ENCODE measurements at places on chromosomes 4 and X. TPM values are rescaled to one million over a fixed set of nuclear protein-coding genes. Genes with fewer than 3 reads are reported as not detected.

Gene PAGE4
- 0.62 TPM for polyA plus RNA-seq

Gene GLA
- 32.8 TPM for polyA plus RNA-seq

Gene SPANXA2
- polyA plus RNA-seq = not detected

DNA sequence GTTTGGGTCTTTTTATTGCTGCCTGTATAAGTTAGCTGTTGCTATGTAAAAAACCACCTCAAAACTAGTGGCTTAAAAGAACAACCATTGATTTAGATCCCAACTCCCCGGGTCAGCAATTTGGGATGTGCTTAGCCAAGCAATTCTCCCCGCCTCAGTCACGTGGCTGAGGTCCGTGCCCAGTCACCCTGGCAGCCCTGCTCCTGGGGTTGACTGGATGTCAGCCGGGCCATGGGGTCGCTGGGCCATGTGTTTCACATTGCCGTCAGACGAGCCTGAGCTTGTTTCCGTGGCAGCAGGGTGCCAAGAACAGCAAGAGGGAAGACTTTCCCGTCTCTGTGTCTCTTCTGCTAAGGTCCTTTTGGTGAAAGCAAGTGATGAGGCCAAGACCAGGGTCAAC, 345.7 kb upstream of the FAT1 start:
- DNase-seq = no peak

GRCh38 chr4:47160095-47160494, 128.7 kb downstream of the GABRB1 start:
- DNase-seq = no peak

DNA sequence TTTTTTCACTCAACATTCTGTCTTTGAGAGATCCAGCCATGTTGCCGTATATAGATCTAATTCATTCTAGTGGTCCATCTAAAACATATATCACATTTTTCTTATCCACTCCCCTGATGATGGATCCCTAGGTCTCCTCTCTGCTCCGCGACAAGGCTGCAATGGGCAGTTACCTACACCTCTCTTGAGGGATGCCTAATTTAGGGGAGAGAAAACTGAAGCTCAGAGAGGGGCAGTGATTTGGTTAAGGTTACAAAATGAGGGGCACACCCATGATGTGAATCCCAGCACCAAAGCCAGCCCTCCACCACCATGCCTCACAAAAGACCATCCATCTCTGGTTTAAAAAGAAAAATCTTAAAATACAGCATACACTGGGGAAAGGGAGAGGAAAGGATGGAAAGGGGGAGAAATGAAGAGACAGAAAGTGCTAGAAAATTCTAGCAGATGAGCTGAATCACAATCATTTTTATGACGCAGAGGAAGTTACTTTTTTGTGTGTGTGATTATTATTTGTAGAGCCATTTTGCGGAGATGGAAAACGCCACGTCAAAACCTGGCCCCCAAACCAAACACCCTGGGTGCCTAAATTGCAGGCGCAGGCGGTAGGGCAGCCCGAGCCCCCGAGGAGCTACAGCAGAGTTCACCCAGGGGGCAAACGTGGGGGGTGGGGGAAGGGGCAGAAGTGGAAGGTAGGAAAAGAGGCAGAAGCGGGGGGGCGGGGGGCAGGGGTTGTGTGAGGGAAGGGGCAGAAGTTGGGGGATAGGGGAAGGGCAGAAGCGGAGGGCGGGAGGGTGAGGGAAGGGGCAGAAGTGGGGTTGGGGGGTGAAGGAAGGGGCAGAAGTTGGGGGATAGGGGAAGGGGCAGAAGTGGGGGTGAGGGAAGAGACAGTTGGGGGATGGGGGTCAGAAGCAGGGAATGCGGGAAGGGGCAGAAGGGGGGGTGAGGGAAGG, 1.3 kb upstream of the TSPYL2 start:
- no peak for DNase-seq

DNA sequence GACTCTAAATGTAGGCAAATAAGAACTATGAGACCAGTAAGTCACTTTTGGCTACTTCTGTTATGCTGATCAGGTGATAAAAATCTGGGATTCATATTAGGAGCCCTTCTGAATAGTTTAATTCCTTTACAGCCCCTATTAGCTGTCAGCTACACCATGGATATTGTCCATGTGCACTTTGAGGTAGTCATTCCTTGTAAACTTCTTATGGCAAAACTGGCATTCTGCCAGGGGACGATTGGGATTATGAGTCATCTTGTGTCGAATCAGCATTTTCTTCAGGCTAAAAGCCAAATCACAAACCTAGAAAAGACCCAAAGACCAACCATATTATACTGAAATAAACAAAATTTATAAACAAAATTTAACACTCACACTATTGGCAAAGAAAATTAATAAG, 227.6 kb downstream of the PRDM5 start:
- DNase-seq = no peak

GRCh38 chr4:173443121-173443520, 44.2 kb upstream of the SCRG1 start:
- no peak for DNase-seq

- DNase-seq = no peak
Observed at GRCh38 chrX:128698573-128699181, 646.5 kb upstream of the ACTRT1 start.

DNA sequence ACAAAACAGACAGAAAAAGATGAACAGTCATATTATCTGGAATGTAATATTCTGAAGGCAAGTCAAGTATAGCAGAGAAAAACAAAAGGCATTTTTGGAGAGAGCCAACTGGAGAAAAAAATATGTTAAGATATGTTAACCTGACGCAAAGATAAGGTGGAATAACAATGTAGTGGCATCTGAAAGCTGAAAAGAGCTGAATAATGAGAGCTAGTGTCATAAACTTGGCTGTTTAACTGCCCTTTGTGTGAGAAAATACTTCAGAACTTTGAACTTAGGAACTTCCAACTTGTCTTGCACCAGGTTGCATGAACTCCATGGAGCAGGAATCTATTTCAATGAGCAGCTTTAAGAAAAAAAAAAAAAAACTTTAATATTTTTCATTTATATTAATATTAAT, 32.9 kb downstream of the RAB33A start:
- DNase-seq = no peak

GRCh38 chr4:102263024-102263787, 82.1 kb downstream of the SLC39A8 start:
- peak; percentile 18 for DNase-seq

DNA sequence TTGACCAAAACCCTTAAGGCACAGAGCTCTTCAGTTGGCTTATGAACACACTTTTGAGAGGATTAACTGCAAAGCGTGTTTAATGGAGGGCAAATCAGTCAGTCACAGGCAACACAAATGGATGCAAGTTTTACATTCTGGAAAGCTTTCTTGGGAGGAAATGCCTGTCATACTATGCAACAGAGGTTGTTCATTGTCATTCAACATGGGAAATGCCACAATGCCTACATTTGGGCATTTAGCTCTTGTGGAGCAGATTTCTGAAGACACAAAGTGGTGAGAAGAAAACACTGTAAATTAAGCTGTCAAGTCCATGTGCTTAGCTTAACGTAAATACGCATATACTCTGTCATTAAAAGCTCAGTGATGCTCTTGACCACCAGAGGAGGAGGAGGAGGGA, 41.1 kb downstream of the CBLL2 start:
- DNase-seq = no peak

DNA sequence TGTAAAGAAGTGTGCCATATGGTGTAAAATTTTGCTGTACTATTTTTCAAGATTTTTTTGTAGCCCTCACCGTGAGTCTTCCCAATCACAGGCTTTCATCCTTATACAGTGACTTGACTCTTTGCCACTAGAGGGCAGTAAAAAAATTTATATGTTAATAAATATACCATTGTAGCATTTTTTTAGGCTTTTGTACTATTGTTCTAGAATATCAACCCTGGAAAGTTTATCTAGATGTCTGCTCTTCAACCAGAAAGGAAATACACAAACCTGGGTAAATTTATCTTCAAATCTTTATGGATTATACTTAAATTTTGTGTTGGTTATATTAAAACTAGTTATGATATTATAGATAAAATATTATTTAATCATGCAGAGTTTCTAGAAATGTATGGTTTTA, 235.3 kb downstream of the TENM3 start:
- DNase-seq = no peak

DNA sequence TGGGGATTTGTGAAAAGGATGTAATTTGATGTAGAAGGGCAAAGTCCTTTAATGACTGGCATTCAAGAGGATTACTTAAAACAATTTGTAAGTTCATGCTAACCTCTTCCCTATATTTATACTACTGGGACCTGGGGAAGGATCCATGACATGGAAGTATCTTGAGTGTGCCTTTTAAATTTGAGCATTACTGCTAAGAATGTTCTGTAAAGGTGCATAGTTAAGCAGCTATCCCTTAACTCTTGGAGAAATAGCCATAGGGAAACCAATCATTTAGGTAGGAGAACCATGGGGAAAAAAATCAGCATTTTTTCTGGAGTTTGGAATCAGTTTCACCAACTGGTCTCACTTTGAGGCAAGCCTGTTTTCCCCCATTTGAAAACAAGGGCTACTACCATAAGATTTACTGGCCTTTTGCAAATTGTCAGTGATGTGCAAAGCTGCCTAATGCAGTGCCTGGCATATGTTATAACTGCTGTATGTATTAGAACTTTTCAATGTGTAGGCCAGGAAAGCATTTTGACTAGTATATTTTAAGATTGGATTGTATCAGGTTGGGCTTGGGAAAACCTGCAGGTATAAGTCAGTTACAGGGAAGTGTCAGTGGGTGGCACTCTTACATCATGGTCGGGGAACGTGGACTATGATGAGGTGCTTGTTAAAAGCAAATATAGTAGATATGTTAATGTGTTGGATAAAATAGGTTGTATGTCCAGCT, 72.1 kb downstream of the PRSS12 start:
- no peak for DNase-seq

DNA sequence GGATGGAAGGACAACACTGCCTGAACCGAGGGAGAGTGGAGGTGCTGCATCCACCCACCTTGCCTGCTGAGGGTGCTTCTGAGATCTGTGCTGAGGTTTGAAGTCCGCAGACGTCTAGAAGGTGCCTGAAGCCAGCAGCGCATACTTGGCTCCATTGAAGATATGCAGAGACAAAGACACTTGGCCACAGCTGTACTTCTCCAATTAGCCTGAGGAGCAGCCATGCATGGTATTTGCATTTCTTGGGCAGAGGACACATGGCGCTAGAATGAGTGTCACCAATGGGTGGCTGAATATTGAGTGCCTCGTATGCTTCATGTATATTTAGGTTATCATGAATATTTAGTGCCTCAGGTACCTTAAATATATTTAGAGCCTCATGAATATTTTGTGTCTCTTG, 128.7 kb upstream of the ATP6AP2 start:
- no peak for DNase-seq

- no peak for DNase-seq
Observed at GRCh38 chrX:134692233-134692632, 34.0 kb upstream of the PLAC1 start.

DNA sequence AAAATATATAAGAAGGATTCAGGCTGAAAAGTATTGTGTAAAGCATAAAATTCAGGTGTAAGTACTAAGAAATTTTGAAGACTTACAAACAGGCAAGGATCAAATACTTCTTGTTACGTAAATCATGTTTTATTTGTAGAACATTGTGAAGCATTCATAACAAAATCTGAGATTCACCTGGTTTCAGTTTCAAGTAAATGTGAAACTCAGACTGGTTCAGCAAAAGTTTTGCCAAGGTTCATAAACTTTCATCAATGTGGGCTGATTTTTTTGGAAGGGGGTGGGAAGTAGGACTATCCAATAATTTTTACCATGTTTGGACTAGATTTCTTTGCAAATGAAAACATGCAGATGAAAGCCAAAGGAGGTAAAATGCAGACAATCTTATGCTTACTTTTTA, 527.7 kb downstream of the ANKRD50 start:
- DNase-seq = no peak

DNA sequence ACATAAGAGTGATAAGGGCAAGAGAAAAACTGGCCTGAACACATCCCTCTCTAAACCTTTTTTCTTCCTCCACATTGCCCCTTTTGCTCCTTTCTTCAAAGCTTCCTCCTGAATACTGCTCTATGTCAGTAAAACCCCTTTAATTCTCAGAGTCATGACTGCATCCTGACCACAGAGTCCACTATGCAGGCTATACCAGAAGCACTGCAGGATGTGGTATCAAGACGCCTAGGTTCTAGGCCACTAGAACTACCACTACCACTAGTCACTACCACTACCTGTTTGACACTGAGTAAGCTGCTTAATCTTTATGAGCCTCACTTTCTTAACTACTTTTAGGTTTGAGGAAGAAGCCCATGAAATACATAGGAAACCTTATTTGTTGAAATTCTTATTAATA, 38.7 kb downstream of the ARHGEF9 start:
- no peak for DNase-seq

- DNase-seq = no peak
Observed at GRCh38 chrX:155028129-155028528, 1.5 kb downstream of the FUNDC2 start.

GRCh38 chrX:18390941-18391538, 34.4 kb upstream of the CDKL5 start:
- no peak for DNase-seq

GRCh38 chr4:15740764-15741404, 37.2 kb upstream of the CD38 start:
- DNase-seq = no peak

DNA sequence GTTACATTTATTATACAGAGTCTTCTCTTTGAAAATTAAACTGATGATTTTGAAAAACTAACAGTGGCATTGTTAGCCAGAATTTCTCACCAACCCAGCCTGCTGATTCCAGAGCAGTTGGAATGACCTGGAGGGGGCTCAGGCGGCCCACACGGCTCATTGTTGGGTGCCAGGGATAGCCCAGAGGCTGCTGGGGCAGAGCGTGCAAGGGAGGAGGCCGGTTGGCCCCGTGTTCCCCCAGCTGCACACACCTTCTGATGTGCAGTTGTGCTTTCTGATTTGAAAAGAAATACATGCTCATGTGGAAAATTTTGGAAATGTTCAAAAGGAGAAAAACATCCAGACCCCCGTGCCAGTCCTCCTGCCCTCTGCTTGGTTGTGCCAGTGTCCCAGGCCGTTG, 20.6 kb downstream of the WFS1 start:
- no peak for DNase-seq

- DNase-seq = no peak
Observed at GRCh38 chrX:143296521-143296920, 220.8 kb downstream of the SPANXN3 start.

GRCh38 chrX:14676431-14676830, 147.1 kb downstream of the GLRA2 start:
- DNase-seq = no peak

Data from right renal cortex interstitium (tissue), 3 donors.